Small intestine (tissue), 16 donors: ENCODE measurements at places on chromosomes 3 and 15.

DNA sequence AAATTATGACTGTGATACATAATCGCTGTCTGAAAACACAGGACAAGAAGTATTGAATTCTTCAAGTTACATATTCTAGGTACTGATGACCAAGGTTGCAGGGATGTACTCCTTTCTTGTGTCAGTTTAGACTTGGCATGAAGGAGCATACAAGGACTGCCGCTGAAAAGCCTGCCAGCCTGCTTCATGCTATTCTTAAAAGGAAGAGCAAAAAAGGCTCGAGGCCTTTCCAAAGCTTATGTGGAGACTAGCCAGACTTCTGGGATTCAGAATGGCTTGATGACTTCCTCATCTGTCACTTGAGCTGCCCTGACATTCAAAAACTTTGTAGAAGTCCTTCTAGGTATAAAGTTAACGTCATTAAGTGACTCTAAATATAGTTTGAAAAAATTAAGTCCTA is 92.0 kb downstream of the CADM2 start:
- no peak for DNase-seq

- peak; percentile 73 for DNase-seq
Observed at GRCh38 chr3:184314700-184315542, 515 bp downstream of the EIF4G1 start.

GRCh38 chr3:99366663-99367429 is 271.5 kb upstream of the COL8A1 start:
- DNase-seq = no peak

- DNase-seq = no peak
Observed at GRCh38 chr3:135157045-135157740, 362.1 kb downstream of the EPHB1 start.

- no peak for DNase-seq
Observed at GRCh38 chr15:61890106-61890505, 170.1 kb downstream of the VPS13C start.

DNA sequence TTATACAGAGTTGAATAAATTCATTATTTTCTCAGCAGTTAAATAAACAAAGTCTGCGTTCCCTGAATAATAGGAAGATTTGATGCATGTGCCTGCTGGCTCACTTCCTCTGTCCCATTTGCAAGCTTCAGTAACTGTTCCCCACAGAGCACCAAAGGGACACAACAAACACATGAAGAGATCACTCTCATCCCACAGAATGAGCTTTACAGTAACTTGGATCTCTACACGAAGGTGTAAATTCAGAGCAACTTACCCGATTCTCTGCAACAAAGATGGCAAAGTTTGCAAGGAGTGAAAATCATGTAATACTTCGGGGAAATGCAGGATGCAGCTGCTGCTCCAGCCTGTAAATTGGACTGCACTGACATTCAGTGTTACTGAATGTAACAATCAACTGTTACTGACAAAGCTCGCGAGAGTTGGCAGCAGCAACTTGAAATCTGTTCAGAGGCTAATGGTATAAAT is at the start of gene BCHE:
Gene BCHE (minus strand): TSS at position 366 of the 468 bp plus-strand sequence. CDS start 6,390 bp downstream, outside the sequence.
- DNase-seq = peak; percentile 41

- no peak for DNase-seq
Observed at GRCh38 chr3:151911462-151911861, 38.0 kb downstream of the SUCNR1 start.

DNA sequence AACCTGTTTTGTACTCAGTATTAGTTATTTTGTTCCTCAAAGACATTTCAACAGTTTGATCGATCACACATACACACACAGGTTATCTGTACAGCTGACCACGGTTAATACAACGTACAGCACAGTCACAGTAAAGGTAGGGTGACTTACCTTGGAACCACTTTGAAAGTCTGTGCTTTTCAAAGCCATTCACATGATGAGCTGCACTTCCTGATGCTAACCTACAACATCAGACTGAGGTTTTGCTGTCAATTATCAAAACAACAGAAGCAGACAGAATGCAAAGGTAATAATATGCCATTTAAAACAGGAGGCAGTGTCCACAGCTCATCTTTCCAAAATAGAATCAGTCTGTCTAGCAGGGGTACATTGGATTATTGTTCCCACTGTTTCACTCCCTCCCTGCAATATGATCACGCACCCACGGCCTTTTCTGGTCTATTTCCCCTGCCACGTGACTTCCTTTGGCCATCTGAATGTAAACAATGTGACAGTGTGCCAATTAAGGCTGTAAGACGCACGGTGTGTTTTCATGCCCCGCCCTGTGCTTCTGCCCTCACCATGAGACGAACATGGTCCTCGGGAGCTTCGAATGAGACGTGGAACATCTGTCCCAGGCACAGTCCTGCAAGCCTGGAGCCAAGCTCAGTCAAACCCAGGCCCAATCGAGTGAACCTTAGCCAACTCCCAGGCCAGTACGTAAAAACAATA is 102.4 kb downstream of the FMN1 start:
- DNase-seq = peak; percentile 22
